ENCODE measurements at places on chromosomes 4 and X.
A peak's percentile ranks its signal among the peaks of the same experiment; 100 is the strongest.

DNA sequence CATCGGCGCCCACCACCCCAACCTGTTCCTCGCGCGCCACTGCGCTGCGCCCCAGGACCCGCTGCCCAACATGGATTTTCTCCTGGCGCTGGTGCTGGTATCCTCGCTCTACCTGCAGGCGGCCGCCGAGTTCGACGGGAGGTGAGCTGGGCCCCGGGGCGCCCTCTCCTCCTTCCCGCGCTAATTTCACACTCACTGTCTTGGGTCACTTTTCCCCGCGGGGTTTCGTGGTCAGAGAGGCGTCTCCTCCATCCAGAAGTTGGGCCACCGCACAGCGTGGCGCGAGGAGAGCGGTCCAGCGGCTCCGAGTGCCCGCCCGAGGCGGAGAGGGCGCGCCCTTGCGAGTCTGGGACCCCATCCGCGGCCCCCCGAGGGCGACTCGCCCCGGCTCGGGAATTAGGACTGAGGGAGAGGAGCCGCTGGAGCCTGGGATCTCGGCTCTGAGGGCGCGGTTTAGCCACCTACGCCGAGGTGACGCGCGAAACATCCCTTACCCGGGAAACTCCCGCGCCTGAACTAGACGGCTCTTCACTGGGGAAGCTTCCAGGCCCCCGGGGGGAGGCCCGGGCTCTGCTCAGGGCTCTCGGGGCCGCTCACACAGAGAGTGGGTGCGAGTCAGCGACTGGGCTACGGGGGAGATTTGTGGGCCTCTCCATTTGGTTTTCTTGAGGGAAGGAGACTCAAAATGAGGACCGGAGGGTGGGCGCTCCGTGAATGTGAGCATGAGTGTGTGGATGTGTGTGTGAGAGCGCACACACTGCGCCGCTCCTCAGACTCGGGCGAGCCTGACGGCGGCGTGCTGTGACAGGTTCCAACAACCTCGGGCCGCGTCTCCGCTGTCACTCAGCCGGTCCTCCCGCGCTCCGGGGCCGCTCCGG is 551 bp downstream of the NPNT start:
- H3K27me3 ChIP-seq, result no peaks in the 10 kb centered on the region
- peak overlapping the region; percentile 83 for H3K4me3 ChIP-seq
- no peak for DNase-seq
- peak overlapping the region; percentile 88 for H3K27ac ChIP-seq

DNA sequence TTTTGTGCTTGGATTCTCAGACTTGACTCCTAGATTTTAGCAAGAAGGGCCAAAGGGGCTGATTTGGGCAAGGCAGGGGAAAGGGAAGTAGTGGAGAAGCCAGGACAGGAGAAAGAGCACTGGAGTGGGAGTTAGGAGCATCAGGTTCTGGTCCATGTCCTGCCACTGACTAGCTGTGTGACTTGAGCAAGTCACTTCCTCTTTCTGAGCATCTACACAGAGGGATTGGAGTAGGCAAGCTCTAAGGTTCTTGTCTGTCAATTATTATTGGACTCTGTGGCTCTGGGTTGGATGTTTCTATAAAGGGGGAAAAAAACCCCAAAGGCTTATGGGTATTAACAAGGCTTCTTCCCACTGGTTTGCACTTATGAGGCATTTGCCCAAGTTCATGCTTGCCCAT is 24.4 kb downstream of the PLAC1 start:
- no peaks in the 10 kb centered on the region for H3K27me3 ChIP-seq
- H3K4me1 ChIP-seq, result no peaks in the 10 kb centered on the region
- DNase-seq, result no peak
- no peak overlapping the region for H3K4me3 ChIP-seq

DNA sequence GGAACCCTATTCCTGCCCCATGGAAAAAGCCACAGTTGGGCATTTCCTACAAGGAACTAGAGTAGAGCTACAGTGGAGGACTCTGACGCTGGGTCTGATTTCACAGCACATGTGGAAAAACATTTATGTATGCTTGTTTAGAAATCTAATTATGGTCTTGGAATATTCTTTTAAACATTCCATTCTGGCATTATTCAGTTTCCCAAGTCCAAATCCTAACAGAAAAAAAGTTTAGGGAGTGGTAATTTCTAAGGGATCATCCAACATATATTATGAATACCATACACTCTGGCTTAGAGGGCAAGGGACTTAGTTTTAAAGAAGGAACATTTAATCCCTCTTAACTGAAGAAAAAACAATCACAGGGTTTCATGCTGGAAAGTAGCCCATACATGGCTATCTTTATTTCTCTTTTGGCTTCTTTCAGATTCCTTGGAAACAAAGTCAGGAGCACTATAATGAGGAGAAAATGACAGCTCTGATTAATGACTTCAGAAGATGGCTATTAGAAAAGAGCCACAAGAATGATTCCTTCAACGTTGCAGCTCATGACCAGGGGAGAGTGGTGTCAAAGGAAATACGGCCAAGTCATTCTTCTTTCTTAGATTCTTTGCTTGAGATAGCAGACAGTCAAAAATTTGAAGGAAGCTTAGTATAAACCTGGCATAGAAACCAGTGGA is 56.1 kb downstream of the CNGA2 start:
- DNase-seq, result no peak
- H3K4me3 ChIP-seq, result no peak overlapping the region
- no peaks in the 10 kb centered on the region for H3K36me3 ChIP-seq
- H3K27ac ChIP-seq, result no peak overlapping the region
- H3K4me1 ChIP-seq, result peaks cover 6% of the 10 kb centered on the region

- DNase-seq, result no peak
- no peaks in the 10 kb centered on the region for H3K36me3 ChIP-seq
- no peaks in the 10 kb centered on the region for H3K27me3 ChIP-seq
- H3K27ac ChIP-seq, result no peak overlapping the region
- H3K4me3 ChIP-seq, result no peak overlapping the region
- H3K4me1 ChIP-seq, result no peaks in the 10 kb centered on the region
Measured at GRCh38 chr4:105490523-105490922, 16.7 kb upstream of the PPA2 start.

DNA sequence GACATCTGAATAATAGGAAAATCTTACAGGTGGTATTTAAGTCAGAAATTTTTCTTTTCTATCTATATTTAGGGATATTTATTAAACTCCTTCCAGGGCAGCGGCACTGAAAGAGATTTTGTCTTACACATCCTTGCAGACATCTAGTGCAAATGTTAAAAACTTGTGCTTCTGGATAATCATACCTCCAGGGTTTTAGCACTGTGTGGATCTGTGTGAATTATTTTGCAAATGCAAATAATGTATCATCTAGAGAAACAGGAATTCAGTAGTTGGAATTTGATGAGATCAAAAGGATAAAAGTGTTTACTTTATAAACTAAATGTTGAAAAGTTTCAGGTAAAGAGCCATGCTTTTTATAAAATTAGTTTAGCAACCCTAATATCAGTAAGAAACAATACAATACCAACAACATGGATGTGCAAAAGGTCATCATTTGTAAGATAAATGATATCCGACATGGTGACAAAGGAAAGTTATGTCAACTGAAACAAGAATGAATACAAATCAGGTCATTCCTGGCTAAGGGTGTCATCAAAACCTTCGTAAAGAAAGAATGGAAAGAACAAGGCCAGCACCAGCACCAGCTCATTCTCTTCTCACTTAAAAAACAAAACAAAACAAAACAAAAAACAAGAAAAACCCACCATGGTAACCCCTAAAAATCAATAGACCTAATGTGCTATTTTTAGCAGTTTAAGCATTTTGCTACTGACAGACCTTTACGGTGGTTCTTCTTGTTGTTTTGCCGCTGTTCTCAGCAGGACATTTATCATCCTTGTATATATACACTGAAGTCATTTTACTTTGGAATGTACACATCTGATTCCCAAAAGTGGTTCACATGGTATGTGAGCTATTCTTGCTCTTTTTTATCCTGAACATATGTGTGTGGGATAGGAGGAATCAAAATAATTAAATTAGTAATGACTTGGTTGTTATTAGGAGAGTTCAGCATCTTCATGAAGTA is 219.7 kb upstream of the NDST3 start:
- no peak overlapping the region for H3K27ac ChIP-seq
- no peak for DNase-seq
- no peaks in the 10 kb centered on the region for H3K27me3 ChIP-seq
- H3K36me3 ChIP-seq, result no peaks in the 10 kb centered on the region

DNA sequence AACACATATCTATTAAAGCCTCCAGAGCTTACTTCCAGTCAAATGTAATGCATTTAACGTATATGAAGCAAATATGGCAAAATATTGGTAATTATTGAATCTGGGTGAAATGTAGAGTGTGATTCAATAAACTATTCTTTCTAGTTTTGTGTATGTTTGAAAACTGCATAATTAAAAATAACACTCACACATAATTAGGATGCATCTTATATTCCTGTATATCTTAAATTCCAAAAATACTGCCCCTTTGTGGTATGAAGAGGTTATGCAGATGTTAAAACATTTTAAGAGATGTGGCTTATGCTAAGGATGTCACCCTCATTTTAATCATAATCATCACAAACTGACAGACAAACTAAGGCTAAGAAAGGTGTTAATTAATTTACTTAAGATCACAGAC is 182.9 kb downstream of the COX18 start:
- H3K4me1 ChIP-seq, result no peaks in the 10 kb centered on the region
- no peaks in the 10 kb centered on the region for H3K36me3 ChIP-seq
- H3K27me3 ChIP-seq, result no peaks in the 10 kb centered on the region
- no peak for DNase-seq
- H3K27ac ChIP-seq, result no peak overlapping the region

GRCh38 chr4:7838136-7838782 is 101.4 kb downstream of the AFAP1 start:
- no peak for DNase-seq
- no peak overlapping the region for H3K27ac ChIP-seq
- peaks cover 20% of the 10 kb centered on the region for H3K4me1 ChIP-seq
- no peaks in the 10 kb centered on the region for H3K27me3 ChIP-seq

DNA sequence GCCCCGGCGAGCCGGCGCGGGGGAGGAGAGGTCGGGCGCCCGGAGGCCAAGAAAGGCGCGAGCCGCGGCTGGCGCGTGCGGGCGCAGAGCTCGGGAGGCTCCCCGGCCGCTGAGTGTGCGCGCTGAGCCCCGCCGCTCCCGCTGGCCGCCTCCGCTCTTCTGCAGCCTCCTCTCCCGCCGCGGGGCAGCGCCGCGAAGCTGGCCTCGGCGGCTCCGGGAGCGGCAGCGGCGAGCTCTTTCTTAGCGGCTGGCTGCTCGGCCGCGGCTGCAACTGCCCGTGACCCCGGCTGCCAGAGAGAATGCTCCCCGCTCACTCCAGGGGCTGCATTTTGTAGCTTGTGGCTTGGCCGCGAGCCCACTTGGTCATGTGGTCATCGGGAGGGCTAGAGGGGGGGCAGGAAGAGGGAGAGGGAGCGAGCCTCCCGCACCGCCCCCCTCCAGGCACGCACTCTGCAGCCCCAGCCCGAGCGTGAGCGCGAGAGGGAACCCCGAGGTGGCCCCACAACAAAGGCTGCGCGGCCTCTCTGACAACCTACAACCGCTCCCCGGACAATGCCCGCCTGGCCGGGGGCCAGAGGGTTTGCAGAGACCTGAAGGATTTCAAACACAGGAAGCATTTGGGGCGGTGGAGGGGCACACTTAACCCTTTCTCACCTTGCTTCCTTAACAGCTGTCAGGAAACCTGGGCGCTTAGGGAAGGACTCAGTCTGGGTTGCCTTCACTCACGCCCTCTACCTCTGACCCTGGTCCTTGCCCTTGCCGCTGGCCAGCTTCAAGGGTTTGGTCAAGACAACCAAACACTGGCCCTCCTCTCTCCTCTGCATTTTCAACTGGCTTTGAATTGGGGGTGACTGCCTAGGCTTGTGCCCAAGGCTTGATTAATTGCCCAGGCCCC is at the start of gene APLN:
TSS of gene APLN (minus strand) at position 305 of the 895 bp plus-strand sequence. CDS start 326 bp downstream, outside the sequence.
- H3K27ac ChIP-seq, result peak within 1 kb of the TSS; percentile 9
- no peaks in the 10 kb centered on the region for H3K27me3 ChIP-seq
- no peaks in the 10 kb centered on the region for H3K36me3 ChIP-seq

GRCh38 chrX:132594129-132594528 is 105.3 kb upstream of the MBNL3 start:
- no peak overlapping the region for H3K27ac ChIP-seq
- no peak overlapping the region for H3K4me3 ChIP-seq
- no peaks in the 10 kb centered on the region for H3K27me3 ChIP-seq
- H3K4me1 ChIP-seq, result no peaks in the 10 kb centered on the region
- no peaks in the 10 kb centered on the region for H3K36me3 ChIP-seq

DNA sequence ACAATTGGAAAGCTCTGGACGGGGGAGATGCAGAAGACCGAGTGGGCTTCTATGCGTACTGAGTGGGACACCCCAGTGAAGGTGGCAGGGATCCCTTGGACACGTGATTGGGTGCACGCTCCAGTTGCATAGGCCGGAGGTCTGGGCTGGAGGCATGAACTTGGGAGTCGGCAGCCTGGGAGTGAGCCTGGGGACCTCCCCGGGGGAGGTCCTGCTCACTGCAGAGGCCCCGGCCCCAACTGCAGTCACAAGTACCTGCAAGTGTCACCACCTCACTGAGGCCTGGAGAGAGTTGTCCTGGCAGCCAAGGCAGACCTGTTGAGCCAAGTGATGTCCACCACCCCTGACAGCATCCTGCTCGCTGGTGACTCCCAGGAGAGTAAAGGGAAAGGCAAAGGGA is 49.3 kb upstream of the HMX1 start:
- DNase-seq, result peak; percentile 44
- no peak overlapping the region for H3K27ac ChIP-seq
- H3K36me3 ChIP-seq, result no peaks in the 10 kb centered on the region
- no peaks in the 10 kb centered on the region for H3K27me3 ChIP-seq
- no peaks in the 10 kb centered on the region for H3K4me1 ChIP-seq

- no peaks in the 10 kb centered on the region for H3K36me3 ChIP-seq
- no peak for DNase-seq
- no peaks in the 10 kb centered on the region for H3K27me3 ChIP-seq
- H3K27ac ChIP-seq, result no peak overlapping the region
Measured at GRCh38 chr4:102553982-102554381, 52.8 kb downstream of the NFKB1 start.

- H3K36me3 ChIP-seq, result peaks cover 6% of the 10 kb centered on the region
- H3K27ac ChIP-seq, result no peak overlapping the region
- H3K4me1 ChIP-seq, result no peaks in the 10 kb centered on the region
- no peaks in the 10 kb centered on the region for H3K27me3 ChIP-seq
- DNase-seq, result no peak
Measured at GRCh38 chr4:68342134-68342533, 7.8 kb downstream of the YTHDC1 start.

GRCh38 chrX:106783716-106784115 is 18.8 kb upstream of the TBC1D8B start:
- no peaks in the 10 kb centered on the region for H3K27me3 ChIP-seq
- no peaks in the 10 kb centered on the region for H3K36me3 ChIP-seq
- H3K4me1 ChIP-seq, result no peaks in the 10 kb centered on the region

- no peak overlapping the region for H3K27ac ChIP-seq
- no peaks in the 10 kb centered on the region for H3K36me3 ChIP-seq
- no peak overlapping the region for H3K4me3 ChIP-seq
- DNase-seq, result no peak
Measured at GRCh38 chrX:107596651-107597050, 31.7 kb upstream of the PRPS1 start.

- H3K27me3 ChIP-seq, result peaks cover 7% of the 10 kb centered on the region
- no peak for DNase-seq
- H3K4me1 ChIP-seq, result no peaks in the 10 kb centered on the region
Measured at GRCh38 chrX:83511208-83511607, 3.1 kb downstream of the POU3F4 start.

DNA sequence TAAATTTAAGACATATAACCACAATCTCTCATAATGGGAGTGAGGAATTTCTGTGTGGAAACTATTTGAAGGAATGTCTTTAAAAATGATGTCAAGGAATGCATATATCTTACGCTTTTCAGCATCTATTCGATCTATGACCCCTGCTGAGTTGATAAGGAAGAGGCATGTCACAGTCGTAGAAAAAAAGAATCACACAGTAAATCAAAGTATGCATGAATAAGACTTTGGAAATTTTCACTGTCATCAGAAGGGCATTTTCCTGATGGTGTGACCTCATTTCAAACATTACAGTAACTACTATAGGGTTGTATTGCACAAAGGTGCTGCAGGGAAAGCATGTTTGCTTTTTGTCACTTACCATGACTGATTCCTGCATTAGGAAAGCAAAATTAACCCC is 41.5 kb downstream of the REELD1 start:
- no peak overlapping the region for H3K27ac ChIP-seq
- H3K4me3 ChIP-seq, result no peak overlapping the region
- no peak for DNase-seq

Data from ascending aorta (tissue), 2 donors.